ENCODE measurements at places on chromosomes 11 and 22.

- no peak for DNase-seq
Observed at GRCh38 chr11:13278609-13279486, 1.3 kb downstream of the BMAL1 start.

DNA sequence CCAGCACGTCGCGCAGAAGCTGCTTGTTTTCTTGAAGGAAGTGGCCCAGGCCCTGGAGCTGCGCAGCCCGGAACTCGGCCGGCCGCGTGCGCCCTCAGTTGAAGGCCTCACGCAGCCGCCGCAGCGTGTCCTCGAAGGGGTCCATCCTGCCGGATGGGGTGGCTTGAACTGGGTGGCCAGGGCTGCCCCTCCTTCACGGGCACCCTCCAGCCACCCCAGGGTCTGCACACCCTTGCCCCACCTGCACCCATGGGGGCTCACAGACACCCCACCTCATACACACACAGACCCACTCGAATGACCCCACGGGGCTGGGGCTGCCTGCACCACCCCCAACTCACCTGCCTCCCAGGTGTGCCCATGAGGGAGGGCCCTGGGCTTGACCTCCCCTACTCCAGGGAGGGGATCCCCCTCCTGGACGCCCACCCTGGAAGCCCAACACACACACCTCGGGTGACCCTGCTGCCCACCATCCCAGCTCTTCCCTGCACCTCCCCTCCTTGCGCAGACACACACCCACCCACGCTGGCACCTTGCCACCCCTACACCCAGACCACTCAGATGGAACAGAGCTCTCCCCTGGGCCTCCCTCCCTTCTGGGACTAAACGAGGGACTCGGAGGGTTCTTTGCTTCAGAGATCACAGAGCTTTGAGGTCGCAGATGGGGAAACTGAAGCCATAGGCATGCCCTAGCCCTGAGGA, 6.8 kb downstream of the ALDH3B2 start:
- DNase-seq, result no peak

GRCh38 chr22:34886391-34886790, 179.6 kb upstream of the ISX start:
- DNase-seq, result no peak

- DNase-seq, result no peak
Observed at GRCh38 chr11:17477084-17477333, 364 bp upstream of the ABCC8 start.

DNA sequence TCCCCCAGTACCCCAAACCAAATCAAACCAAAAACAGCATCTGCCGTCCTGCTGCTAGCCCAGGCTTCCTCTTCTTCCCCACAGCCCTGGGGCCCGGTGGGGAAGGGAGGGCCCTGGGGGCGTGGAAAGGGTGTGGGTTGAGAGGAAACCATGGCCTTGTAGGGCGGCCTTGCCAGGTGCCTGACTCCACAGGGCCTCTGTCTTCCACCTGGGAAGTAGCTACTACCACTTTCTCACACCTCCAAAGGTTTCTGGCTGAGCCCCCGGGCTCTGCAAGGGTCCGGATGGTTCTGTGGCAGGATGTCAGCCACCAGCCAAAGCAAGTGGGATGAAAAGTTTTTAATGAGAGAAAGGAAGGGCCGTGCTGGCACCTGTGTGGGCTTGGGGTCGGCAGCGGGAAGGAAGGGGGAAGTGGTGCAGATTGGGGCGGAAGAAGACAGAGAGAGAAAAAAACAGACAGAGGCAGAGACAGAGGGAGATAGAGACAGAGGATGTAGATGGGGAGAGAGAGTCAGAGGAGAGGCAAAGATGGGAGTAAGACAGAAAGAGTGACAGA, 10.5 kb downstream of the TPST2 start:
- DNase-seq, result no peak

DNA sequence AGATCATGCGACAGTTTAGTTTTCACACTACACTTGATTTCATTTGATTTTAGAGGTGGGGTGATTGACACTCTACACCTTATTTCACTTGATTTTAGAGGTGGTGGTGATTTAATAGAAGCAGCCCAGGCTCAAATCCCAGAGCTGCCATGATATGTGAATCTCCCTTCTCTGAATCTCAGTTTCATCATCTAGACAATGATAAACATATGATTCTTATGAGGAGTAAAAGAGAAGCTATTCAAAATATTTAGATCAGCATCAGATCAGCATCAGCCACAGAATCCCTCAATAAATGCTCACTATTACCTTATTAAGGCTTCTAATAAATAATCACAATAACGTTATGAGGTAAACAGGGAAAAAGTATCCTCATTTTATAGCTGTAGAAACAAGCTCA, 98.8 kb downstream of the MSANTD4 start:
- DNase-seq, result no peak

GRCh38 chr22:30460147-30460546, 11.7 kb downstream of the SEC14L3 start:
- DNase-seq, result no peak

DNA sequence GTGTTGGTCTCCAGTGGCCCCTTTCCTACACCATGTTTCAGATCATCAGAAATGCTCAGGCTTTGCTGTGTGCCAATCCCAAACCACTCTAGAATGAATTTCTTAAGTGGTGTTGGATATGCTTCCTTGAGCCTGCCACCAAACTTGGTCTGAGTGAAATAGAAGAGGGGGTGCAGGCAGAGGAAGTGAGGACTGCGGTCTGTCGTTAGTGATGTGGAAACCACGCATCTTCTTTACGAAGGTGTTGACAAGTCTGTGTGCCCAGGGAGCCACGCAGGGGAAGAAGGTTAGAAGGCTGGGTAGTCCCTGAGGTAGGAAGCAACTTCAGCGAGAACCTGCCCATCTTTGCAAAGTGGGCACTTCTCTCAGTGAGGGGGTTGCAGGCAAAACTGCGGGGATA, 187.4 kb upstream of the NAV2 start:
- DNase-seq, result no peak

Measured in stimulated activated CD8-positive, alpha-beta memory T cell treated with anti-CD3 and anti-CD28 coated beads, Interleukin-4, amount 100 ng/mL, for 1 hour (primary cell).